Activated CD8-positive, alpha-beta memory T cell treated with anti-CD3 and anti-CD28 coated beads for 1 hour (primary cell): ENCODE measurements at places on chromosomes 4 and X.
A peak's percentile ranks its signal among the peaks of the same experiment; 100 is the strongest.

DNA sequence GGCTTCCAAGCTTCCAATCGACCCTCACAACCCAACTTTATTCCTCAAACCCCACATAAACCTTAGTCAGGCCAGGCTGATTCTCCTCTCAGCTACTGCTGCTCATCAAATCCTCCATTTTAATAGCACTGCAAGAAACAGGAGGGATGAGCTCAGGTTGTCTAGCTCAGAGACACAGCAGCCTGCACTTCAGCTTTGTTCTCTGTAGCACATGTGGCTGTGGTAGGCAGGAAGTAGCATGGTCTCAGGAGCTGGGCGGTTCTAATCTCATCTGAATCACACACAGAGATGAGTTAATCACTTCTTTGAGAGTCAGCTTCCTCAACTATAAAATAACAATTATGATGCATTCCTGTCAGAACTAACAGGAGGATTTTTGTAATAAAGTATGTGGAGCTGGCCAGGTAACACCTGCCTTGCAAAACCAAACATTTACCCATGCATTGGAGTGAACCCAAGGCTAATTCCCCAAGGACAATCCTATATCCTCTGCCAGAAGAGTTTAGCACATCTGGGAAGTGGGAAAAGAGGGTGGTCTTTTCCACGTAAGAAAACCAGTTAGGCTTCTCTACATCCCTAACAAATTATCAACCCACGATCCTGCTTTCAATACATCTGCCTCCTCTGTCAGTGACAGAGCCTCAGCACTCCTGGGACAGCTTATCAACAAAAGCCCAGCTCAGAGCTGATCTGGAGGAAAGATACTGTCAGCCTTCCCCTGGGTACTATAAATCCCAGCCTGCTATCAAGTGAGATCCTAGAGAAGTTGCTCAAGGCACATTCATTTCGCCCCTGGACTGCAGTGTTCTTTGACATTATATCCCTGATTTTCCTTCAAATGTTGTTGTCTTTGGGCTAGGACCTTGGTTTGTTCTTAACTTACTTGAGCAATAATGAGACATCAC, 32.8 kb downstream of the ELOVL6 start:
- peak; percentile 22 for DNase-seq

GRCh38 chrX:111100191-111100590, 4.2 kb downstream of the PAK3 start:
- DNase-seq: no peak

DNA sequence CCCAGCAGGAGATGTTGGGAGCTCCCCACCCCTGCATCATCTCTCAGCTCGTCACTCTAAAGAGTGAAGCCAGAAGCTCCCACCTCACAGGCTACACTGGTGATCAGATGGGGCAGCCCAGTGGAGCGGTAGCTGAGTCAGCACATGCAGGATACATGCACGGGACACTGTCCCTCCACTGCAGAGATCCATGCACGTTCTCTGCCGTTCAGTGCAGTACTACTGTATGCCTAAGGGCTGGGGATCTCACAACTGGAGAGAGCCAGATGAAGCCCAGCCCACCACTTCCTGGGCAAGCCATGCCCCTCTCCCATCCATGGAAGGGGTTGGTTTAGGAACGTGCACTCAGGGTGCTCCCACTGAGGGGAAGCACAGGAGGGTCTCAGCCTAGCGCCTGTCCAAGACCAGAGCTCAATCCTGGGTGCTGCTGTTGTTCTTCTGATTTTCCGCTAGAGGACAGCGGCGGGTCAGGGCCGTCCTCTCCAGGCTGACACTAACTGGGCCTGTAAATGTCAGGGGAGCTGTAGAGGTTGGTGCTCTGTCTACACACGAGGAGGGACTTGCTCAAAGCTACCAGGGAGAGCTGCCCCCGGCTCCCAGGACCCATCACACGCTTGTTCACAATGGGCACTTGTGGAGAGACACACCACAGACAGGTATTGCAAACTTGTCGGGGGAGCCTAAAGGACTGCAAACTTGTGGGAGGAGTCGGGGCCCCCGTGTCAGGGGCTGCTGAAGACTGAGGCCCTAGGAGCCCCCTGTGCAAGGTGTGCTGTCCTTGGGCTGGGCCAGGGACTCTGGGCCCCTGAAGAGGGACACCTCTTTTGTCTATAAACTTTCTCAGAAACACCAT, 18.2 kb upstream of the ABLIM2 start:
- no peak for DNase-seq

- peak; percentile 77 for DNase-seq
Observed at GRCh38 chrX:53433651-53434639, at the start of gene HSD17B10. Gene HSD17B10 (minus strand): TSS chrX:53434370. CDS start chrX:53434345, 25 bp downstream.

DNA sequence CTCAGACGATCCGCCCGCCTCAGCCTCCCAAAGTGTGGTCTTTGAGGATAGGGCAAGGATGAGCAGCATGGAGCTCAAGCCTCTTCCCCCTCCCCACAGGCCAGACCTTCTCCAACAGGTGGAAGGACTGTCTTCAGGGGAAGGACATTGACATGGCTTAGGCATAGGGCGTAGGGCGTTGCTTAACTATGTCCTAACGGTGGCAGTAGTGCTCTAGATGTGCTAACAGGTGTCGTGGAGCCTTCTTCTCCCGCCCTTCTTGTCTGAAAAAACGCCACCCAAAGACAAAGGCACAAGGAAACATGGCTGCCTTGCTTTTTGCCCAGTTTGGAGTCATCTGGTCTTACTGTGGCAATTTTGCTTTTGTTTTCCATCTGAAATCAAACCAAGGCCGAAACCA, 219.8 kb downstream of the OR13H1 start:
- DNase-seq: no peak

- no peak for DNase-seq
Observed at GRCh38 chrX:32532262-32532661, 679.1 kb downstream of the DMD start.

GRCh38 chr4:187019896-187020295, 296.2 kb upstream of the FAT1 start:
- DNase-seq: no peak
